ENCODE measurements at places on chromosomes 5 and 9. TPM values are rescaled to one million over a fixed set of nuclear protein-coding genes. Genes with fewer than 3 reads are reported as not detected.
A peak's percentile ranks its signal among the peaks of the same experiment; 100 is the strongest.

Gene ZNF367
- total RNA-seq = 0.33 TPM

Gene SLC22A4
- 3.4 TPM for total RNA-seq

Gene FGD3
- not detected for total RNA-seq

Gene ZNF354B
- 9.8 TPM for total RNA-seq

GRCh38 chr9:136865768-136866103 lies 372 bp downstream of the EDF1 start:
- no peak for DNase-seq

- DNase-seq = peak; percentile 8
Measured at GRCh38 chr5:127358740-127359139, 68.1 kb downstream of the MEGF10 start.

DNA sequence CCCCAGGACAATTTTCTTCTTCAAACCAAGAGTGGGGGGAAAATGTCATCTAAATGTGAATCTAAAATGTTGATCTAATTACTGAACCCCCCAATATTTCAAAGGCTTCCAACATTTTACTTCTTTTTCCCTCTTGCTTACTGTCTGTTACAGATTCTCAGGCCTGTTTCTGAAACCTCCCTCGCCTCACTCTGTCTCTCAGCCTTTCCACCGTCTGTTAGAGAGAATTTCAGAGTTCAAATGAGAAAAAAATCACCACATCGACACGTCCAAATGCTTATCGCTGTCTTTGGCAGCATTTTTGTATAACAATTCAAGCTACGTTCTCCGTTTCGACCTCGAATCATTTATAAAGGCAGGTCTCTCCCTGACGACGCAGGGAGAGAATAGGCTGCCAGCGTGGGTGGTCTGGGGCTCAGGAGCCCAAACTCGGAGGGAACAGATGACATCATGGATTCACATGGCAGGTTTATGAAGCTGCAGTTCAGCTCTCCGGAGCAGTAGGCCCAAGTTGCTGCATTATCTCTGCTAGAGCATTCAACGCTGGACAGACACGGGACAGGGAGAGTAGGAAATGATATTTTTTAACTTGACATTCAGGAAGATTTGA lies 139.8 kb downstream of the GAS1 start:
- peak; percentile 58 for DNase-seq

GRCh38 chr9:127165116-127165515 lies 42.7 kb upstream of the ANGPTL2 start:
- no peak for DNase-seq

- peak; percentile 52 for DNase-seq
Measured at GRCh38 chr5:169185626-169186025, 115.3 kb downstream of the SLIT3 start.

- DNase-seq = no peak
Measured at GRCh38 chr5:83092619-83093018, 15.3 kb downstream of the XRCC4 start.

GRCh38 chr9:37452611-37453010 lies 12.6 kb downstream of the ZBTB5 start:
- DNase-seq = no peak

Measured in fibroblast of the aortic adventitia (primary cell).